ENCODE measurements at places on chromosomes 5 and 9.

DNA sequence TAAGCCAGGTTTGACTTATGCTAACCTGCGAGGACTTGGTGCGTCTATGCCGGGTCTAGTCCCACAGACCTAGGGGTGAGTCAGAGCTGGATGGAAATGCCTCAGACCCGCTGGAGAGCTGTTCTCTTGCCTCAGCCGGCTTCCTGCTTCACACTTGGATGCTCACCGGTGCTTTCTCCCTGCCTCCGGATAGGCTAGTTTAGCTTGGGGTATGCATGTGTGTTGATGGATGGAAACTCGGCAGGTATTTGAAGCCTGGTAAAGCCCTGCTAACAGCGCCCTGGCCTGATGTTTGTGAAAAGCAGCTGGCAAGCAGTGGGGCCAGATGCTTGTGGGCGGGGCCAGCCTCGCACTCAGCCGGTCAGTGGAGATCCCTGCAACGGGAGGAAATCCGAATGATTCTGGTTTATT lies 29.3 kb downstream of the PRRC2B start:
- peak; percentile 89 for ATAC-seq

- ATAC-seq: no peak
These were observed 82.3 kb downstream of the CEP120 start for GRCh38 chr5:123340928-123341327.

DNA sequence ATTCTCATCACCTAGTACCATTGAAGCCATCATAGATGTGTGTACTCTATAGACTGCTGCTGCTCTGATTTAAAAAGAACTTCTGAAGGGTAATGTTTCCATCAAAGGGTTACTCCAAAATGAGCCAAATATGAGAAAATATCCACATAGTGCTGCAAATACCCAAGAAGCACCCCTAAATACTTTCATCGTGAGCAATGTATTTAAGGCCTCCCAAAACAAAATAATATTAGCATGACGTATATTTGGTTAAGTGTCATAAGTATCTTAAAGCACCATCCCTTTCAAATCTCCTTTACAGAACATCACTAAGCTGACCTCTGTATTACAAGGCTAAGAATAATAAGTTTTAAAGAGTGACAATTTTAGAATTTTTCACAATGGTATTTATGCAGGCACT lies 421.8 kb downstream of the MTRR start:
- ATAC-seq: no peak

DNA sequence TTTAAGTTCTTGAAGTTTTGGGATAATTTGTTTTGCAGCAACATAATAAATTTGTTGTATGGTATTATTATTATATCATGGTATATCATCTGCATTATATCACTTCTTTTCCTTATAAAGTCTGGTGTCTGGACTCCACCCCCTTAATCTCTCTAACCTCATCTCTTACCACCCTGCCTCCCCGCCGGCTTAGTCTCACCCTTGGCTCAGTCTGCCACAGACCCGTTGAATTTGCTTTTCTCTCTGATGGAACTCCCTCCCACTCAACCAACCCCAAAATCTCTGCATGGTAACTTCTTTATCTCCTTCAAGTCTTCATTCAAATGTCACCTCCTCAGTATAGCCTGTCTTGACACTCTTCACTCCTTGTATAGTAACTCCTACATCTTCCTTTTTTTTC lies 29.6 kb upstream of the MATR3 start:
- ATAC-seq: no peak

- ATAC-seq: no peak
These were observed 11.3 kb downstream of the GTF3C4 start for GRCh38 chr9:132681561-132681960.

- peak; percentile 15 for ATAC-seq
These were observed 589 bp downstream of the CKS2 start for GRCh38 chr9:89311346-89312221.

GRCh38 chr5:133425222-133425621 lies 187.1 kb downstream of the FSTL4 start:
- ATAC-seq: no peak

DNA sequence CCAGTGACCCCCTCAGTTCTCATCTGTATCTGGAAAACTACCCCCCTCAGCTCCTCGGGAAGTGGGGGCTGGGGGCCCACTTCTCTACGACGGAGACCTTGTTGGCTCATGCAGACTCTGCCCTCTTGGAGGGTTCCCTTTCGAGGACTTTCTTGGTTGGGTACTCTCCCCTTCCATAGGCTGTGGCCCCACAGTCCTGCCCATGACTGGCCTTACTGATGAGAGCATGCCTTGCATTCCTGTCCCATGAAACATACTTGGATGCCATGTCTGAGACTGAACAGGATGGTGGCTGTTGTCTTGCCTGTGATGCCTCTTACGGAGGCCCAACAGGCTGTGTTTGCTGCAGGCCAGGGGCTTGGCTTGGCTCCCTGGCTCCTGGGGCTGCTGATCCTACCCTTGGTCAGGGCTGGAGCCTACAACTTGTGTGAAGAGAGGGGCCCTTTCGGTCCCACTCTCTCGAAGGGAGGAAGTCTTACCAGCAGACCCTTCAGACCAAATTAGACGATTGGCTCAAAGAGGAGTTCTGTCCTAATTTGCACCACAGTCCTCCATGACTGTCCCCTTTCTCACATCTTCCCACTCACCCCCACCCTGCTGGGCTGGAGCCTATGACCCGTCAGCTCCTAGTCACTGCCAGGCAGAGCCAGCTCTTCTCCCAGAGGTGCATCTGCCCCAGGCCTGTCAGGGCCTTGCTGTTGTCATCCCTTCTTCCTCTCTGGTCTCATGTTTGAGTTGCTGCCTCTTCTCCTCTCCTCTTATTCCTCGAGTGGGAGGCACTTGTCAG lies 109.9 kb downstream of the CACNA1B start:
- ATAC-seq: no peak

GRCh38 chr5:150085950-150086715 lies at the start of gene CSF1R:
CSF1R (minus strand) TSS chr5:150086554; CDS start chr5:150086427, 127 bp downstream.
- no peak for ATAC-seq

DNA sequence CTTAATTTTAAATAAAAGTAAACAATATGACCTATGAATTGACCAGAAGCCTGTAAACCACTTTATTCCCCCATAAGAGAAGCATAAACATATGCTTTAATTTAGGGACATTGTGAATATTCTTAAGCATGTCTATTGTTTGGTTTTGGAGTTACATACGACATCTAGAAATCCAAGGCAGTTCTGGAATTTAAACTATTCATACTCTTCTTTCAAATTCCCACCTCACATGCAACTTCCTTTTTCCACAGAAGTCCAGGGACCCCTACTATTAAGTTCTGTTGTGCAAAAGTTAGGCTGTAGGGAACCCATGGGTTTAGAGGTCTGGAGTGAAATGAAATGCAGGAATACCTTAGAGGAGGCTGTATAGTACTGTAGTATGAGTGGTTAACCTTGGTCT lies 2.1 kb downstream of the RIC1 start:
- no peak for ATAC-seq

DNA sequence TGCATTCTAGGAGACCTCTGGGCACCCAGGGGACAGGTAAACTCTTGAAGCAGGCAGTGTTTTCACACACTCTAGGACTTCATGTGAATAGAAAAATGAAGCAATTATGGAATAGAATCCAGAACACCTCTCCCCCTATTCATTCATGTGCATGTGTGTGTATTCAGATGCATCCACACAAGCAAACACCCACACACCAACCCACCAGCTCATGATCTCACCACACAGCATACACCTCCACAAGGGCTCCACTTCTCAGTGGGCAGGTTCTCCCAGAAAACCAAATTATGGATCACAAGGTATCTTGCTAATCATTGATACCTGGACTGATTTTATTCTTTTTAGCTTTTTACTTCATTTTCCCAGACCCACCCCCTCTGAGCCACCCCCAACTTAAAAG lies 21.2 kb upstream of the HSD17B3 start:
- ATAC-seq: no peak

DNA sequence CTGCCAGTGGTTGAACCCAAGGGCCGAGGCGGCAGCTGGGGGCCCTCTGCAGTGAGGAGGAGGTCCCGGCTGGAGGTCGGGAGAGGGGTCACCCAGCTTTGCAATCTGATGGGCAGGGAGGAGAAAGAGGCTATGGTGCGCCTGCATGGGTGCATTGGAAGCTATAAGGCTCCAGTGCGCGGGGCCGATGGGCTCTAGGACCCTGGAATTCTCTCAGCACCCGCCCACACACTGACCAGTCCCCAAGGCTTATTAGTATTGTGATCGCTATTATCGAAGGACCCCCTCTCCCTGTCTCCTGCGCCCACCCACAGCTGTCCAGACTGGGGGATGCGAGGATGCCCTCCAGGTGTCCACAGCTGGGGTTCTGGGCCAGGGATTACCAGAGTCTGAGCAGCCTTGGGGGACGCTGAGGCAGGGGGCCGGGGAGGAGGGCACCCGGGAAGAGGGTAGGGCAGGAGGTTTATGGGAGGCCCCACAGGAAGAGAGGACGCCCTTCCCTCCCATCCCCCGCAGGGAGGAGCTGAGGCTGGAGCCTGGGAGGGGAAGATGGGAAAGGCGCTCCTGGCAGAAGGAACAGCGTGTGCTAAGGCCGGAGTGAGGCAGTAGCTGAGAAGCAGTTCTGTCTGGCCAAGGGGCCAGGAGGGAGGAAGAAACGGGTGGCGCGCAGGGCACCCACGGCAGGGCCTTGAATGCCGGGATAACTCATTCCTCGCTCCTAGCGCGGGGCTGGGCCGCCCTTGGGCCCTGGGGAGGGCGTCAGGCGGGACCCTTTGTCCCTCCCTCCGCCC lies 24.2 kb downstream of the C9orf50 start:
- peak; percentile 78 for ATAC-seq

GRCh38 chr9:93686880-93687236 lies 110.5 kb downstream of the PHF2 start:
- no peak for ATAC-seq

- peak; percentile 54 for ATAC-seq
These were observed 94.5 kb downstream of the PLPP1 start for GRCh38 chr5:55440188-55440646.

DNA sequence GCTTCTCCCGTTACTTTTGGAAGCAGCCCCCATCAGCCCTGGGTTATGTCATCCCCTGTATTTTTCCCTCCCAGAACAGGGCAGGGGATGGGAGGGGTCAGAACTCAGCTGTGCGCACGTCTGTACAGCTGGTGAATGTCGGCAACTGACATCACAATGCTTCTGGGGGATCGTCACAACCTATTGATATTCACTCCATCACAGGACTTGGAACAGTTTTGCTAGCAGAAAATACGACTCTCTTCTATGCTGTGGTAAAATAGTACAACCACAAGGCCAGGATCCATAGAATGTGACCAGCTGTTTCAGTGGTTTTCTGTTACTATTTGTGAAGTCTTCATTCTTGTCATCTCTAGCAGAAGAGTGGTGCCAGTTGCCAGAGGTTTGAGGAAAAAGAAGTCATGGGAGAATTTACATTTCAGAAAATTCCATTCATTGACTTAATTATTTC lies 77.1 kb upstream of the KLF4 start:
- ATAC-seq: no peak

GRCh38 chr5:134124289-134125038 lies 10.0 kb downstream of the TCF7 start:
- peak; percentile 18 for ATAC-seq

- ATAC-seq: peak; percentile 94
These were observed 58.7 kb upstream of the PRR16 start for GRCh38 chr5:120405286-120405864.

DNA sequence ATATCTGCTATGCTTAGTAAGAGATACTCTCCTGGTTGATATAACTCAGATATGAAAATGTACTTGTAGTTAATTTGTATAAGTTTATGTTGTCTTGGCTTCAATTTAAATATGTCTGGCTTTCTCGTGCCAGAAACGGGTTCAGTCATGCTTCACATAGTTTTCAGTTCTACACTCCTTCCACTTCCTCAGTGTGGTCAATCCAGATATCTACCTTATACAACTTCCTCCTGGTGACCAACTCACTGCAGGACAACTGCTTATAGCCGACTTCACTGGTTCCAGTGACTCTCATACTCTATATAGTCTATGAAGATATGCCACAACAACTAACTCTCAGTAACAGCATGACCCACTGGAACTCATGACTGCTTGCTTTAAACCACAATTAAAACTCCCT lies 690.4 kb downstream of the SLCO4C1 start:
- ATAC-seq: no peak

DNA sequence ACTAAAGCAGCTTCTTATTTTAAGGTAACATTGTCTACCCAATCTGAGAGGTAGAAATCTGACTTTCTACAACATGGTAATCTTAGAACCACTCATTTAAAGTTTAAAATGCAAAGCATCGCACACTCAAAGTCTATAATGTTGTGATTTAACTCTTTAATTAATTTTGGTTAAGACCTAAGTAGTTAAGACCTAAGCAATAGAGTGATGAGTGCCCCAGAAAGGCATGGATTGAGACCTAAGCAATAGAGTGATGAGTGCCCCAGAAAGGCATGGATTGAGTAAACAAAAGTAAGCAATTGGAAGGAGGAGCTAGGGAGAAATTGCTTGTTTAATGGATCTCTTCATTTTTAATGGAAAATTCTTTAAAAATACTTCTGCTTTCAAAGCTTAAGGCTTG lies 86.8 kb downstream of the NLN start:
- ATAC-seq: no peak

DNA sequence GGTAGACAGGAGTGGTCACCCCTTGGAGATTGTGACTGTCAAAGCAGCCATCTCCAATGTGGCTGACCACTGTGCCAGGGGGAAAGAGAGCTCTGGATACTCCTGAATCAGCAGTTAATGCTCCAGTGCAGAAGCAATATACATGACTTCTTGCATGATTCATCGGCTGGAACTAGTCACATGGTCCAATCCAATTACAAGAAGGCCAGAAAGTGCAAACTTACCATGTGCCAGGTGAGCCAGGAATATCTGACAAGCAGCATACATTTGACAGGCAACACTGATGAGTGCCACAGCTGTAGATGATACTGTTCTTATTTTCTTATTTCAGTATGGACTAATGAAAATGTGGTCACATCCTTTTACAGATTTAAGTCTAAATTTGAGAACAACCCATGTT lies 440.0 kb upstream of the MPDZ start:
- peak; percentile 79 for ATAC-seq

DNA sequence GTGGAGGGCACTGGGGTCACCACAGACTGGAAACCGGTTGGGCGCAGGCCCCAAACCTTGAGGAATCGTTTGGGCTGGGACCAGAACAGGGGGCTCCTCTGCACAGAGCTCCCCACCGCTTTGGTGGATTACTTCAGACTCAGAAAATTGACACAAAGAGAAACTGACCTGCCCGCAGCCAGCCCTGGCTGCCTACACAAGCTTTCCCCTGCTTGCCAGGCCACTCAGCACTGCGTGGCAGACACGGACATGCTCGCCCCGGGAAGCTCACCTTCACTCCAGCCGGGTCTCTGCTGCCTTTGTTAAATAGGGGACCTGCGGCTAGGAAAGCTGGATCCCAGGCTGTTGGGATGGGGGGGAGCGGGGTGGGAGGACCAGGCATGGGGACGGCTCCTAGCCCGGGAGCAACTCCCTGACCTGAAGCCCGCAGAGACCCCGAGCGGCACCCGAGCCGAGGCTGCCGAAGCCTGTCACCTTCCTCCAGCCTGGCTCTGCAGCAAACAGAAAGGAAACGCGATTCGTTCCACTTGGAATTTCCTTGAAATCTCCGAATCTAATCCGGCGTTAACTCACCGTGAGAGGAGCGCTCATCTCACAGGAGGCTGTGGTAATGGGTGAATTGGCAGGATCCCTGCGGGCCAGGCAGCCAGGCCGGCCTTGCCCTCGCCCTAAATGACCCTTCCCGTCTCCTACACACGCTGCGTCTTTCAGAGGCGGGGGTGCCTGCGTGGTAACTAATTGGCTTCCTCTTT lies 8.8 kb downstream of the PAX5 start:
- no peak for ATAC-seq

GRCh38 chr5:172076761-172077244 lies 70.4 kb upstream of the FBXW11 start:
- ATAC-seq: no peak

GRCh38 chr9:34179213-34180136 lies 632 bp downstream of the UBAP1 start:
- ATAC-seq: peak; percentile 65

GRCh38 chr5:33237471-33237870 lies 203.3 kb upstream of the TARS1 start:
- no peak for ATAC-seq
